ENCODE measurements at places on chromosomes 2 and 18.

- peak; percentile 79 for DNase-seq
Observed at GRCh38 chr2:150485871-150486538, 1.5 kb downstream of the RND3 start.

GRCh38 chr2:241069821-241070281, 32.2 kb downstream of the MTERF4 start:
- no peak for DNase-seq

- peak; percentile 88 for DNase-seq
Observed at GRCh38 chr18:2655178-2655953, at the start of gene SMCHD1. TSS of gene SMCHD1 (plus strand) at chr18:2655726. CDS start at chr18:2656076, 350 bp downstream.

- no peak for DNase-seq
Observed at GRCh38 chr2:196344397-196344796, 173.0 kb upstream of the STK17B start.

DNA sequence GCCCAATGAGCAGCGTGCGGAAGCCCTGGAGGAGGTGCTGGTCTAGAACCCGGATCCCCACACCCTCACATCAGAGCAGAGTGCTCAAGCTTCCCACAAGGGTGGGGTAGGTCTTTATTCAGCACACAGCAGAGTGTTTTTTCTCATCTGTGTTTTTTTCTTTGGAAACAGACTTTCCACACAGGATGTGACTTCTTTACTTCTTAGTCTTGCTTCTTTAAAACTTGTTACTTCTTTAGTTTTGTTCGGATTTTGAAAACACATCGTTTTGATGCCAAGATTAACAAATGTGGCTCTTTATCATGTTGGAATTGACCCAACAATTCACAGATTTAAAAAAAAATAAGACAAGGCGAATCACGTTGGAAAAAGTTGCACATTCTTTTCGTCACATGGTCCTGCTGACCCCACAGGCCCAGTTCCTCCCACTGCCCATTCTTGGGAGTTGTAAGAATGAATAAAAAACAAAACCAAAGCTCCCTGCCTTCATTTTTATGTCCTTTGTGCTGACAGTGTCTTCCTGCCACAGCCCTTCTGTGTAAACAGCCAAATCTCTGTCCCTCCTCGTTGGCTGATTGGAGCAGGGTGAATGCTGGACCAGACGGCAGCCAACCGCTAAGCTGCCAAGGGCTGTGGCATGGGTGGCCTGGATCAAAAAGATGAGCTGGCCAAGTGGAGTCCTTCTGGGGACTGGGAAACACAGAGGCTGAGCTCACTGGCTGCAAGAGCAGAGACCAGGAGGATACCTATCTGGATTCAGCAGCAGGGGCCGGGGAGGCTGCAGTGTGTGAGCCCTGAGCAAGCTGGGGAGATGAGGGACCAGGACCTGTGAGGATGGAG, 81.6 kb downstream of the TWIST2 start:
- no peak for DNase-seq

- no peak for DNase-seq
Observed at GRCh38 chr2:202490479-202490878, 114.4 kb downstream of the BMPR2 start.

- DNase-seq, result peak; percentile 11
Observed at GRCh38 chr2:239271882-239272281, 128.9 kb downstream of the HDAC4 start.

- no peak for DNase-seq
Observed at GRCh38 chr2:55115761-55116597, 65.7 kb upstream of the RTN4 start.

GRCh38 chr2:46236006-46236875, 61.0 kb upstream of the EPAS1 start:
- no peak for DNase-seq

GRCh38 chr2:23475036-23475435, 90.1 kb downstream of the KLHL29 start:
- peak; percentile 8 for DNase-seq

GRCh38 chr18:55415258-55415871, 172.6 kb downstream of the TCF4 start:
- DNase-seq, result peak; percentile 81

DNA sequence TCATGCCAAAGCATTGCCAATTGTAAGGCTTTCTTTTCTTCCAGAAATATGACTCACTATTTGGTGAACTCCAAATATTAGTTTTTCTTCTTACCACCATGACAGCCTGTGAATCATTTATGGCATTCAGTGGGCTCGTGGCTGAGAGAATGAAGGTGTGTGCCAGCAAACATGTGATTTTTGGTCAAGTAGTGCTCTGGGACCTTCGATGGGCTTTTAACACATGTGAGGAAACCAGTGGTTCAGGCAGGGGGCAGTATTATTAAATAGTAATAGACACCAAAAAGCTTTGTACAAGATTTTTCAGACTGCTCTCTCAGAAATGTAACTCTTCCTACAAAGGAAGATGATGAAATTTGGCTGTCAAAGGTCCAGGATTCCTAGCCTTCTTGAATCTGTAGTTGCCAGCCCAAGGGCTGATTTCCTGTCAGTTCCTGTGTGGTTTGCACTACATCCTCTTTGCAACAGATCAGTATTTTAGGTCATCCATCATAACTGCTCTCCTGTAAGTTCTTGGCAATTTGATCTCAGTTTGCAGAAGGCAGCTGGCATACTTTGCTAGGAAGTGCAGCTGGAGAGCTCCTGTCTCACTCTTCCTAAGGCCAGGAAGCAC, 64.3 kb downstream of the BABAM2 start:
- DNase-seq, result no peak

DNA sequence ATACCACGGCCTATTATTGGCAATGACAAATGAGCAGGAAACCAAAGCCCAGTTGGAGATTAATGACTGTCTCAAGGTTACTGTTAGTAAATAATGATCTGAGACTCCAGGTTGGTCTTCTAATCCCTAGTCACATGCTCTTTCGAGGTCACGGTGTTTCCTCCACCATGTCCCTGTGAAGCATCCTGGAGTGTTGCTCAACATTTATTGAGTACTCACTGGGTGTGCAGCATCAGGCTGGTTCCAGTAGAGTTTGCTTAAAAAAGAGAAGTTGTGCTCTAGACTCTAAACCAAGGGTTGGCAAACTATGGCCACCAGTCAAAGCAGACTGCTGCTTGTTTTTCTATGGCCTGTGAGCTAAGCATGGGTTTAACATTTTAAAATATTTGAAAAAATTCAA, 263.8 kb upstream of the ATP5MC3 start:
- DNase-seq, result no peak

DNA sequence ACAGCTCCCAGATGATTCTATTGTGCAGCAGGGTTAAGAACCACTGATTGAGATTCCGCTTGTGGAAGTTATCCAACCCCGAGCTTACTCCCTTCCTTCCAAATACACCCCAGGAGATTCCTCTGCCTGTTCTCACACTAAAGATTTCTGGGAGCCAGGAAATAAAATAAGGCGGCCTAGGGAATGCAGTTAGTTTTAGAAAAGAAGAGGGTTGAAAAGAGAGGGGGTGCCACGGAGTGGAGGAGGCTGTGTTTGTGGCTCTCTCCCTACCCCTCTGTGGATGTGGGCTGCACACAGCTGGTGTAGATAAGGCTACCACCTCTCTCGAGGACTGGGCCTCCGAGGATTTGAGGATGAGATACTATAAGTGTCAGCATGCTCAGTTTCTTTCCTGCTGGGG, 25.1 kb upstream of the SP3 start:
- no peak for DNase-seq

GRCh38 chr2:70514612-70515055, 39.0 kb downstream of the TGFA start:
- DNase-seq, result peak; percentile 73

GRCh38 chr2:49770919-49771318, 616.6 kb upstream of the FSHR start:
- peak; percentile 50 for DNase-seq

GRCh38 chr2:20486571-20486970, 39.7 kb downstream of the RHOB start:
- peak; percentile 28 for DNase-seq

DNA sequence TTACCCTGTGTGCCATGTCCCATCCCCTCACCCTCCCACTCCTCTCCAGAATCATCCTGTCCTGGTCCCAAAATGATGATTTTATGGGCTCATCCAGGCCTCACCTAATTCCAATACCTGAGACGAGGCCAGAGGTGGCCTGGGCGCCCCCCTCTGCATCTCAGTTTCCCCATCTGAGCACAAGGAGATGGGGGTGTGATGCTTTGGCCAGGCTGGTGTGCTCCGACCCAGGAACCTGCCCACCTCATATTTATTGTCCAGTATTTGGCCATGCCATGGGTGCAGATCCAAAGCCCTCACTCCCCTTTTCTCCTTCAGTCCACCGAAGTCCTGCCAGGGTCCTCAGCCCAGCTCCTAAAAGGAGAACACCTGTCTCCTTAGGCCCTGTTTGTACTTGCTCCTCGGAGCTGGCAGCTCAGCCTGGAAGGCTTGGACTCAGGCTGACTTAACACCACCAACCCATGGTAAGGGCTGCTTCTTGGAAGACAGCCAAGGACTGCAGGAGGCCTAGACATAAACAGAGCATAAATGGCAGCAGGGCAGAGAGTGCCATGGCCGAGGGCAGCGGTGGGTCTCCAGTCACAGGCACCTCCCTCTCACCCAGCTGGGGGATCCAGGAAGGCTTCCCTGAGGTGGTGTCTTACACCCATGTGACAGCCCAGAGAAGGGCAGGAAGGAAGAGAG, 3.6 kb downstream of the TEX51 start:
- DNase-seq, result no peak

- DNase-seq, result peak; percentile 17
Observed at GRCh38 chr2:212863185-212863588, 288.2 kb downstream of the IKZF2 start.

DNA sequence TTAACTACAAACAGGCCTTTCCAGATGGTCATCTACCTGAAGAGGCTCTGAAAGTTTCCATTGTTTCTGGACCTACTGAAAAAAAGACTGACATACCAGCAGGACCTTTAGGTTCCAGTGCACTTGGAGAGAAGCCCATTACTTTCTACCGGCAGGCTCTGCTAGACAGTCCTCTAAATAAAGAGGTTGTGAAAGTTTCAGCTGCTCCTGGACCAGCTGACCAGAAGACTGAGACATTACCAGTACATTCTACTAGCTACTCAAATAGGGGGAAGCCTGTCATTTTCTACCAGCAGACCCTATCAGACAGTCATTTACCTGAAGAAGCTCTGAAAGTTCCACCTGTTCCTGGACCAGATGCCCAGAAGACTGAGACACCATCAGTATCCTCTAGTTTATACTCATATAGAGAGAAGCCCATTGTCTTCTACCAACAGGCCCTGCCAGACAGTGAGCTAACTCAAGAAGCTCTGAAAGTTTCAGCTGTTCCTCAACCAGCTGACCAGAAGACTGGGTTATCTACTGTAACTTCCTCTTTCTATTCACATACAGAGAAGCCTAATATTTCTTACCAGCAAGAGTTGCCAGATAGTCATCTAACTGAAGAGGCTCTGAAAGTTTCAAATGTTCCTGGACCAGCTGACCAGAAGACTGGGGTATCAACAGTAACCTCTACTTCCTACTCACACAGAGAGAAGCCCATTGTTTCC, 65.8 kb downstream of the ALMS1 start:
- no peak for DNase-seq

- no peak for DNase-seq
Observed at GRCh38 chr2:123609077-123609476, 416.0 kb upstream of the CNTNAP5 start.

- DNase-seq, result no peak
Observed at GRCh38 chr2:180463608-180464007, 456.5 kb upstream of the CWC22 start.

- no peak for DNase-seq
Observed at GRCh38 chr2:14626873-14627272, 5.6 kb upstream of the LRATD1 start.

- DNase-seq, result no peak
Observed at GRCh38 chr2:64837116-64837731, 152.0 kb upstream of the SLC1A4 start.

- no peak for DNase-seq
Observed at GRCh38 chr2:38284971-38285370, 92.1 kb downstream of the ATL2 start.

GRCh38 chr18:72700961-72701710, 157.0 kb upstream of the CBLN2 start:
- DNase-seq, result no peak

DNA sequence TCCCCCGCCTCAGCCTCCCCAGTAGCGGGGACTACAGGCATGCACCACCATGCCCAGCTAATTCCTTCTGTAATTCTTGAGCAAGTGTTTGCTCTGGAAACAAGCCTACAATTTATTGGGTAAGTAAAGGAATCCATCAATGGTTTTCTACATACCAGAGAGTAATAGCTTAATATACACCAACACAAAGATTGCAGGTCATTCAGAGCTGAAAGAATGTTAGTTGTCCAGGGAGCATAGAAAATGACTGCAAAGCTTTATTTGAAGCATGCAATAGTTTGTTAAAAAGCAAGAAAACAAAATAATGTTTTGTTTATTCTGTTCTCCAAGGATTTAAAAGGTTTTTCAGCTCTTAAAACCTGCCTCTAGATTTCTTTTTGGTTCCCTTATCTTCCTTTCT, 5.6 kb downstream of the IDH1 start:
- DNase-seq, result no peak

DNA sequence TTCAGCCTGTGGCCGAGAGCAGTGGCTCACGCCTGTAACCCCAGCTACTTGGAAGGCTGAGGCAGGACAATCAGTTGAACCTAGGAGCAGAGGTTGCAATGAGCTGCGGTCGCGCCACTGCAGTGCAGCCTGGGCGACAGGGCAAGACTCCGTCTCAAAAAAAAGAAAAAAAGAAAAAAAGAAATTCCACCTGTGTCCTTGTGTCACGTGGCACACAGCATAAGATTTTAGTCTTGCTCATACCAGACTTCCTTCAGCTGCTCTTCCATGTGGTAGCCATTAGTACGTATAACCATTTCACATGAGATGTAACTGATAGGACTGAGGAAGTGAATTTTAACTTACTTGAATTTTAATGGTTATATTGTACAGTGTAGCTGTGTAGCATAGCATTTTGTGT, 4.0 kb downstream of the NOP58 start:
- no peak for DNase-seq

DNA sequence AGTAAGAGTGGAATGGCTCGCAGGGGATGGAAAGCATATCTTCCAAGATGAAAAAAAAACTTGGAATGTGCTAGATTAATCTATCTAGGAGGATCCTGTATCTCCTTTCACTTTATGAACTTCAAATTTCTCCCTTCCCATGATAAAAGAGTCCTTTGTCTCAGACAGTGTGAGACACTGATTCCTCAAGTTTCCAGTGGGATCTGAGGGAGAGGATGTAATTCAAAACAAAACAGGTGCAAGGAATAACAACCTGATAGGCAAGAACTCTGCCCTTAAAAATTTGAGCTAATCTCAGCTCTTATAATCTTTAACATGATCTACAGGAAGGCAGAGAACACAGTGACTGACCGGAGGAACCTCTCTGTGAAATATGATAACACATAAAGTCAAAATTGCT, 162.0 kb upstream of the ZFP36L2 start:
- DNase-seq, result no peak

GRCh38 chr2:626491-627339, 50.5 kb downstream of the TMEM18 start:
- DNase-seq, result no peak

DNA sequence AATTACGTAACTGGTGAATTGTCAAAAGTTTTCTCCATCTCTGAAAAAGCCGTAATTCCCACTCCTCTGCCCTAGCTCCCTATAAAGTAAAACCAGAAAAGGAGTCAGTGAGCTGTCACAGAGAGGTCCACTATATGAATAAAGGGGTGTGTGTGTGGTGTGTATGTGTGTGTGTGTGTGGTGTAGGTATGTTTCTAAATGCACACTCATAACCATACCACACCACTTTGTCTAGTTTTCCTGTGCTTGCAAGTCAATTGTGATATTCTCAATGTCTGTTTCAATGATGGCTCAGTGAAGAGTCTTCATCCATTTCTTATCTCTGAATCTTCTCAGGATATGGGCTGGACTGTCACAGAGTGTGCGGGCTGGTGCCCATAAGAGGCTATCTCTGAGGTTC, 54.8 kb upstream of the CCDC68 start:
- DNase-seq, result no peak

- no peak for DNase-seq
Observed at GRCh38 chr18:23355206-23355605, 97.9 kb upstream of the RIOK3 start.

Data from kidney (tissue), 22 donors.